ENCODE measurements at places on chromosomes 16 and 17. TPM values are rescaled to one million over a fixed set of nuclear protein-coding genes. Genes with fewer than 3 reads are reported as not detected.

DNA sequence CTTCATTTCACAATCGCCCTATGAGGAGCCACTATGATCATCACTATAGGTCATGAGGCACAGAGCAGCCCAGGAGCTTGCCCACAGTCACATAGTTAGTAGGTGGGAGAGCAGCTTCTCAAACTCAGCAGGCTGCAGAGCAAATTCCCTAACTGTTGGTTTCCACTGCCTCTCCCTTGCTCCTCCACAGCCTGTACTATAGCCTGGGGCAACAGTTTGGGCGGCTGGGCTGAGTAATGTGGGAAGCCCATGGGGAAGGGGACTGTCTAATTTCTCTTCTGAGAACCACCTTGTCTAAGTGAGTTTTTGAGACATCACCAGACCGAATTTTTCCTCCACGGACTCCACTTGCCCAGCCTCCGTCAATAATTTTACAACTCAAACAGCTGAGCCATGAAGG, 73.4 kb upstream of the GPR139 start:
- DNase-seq, result no peak

DNA sequence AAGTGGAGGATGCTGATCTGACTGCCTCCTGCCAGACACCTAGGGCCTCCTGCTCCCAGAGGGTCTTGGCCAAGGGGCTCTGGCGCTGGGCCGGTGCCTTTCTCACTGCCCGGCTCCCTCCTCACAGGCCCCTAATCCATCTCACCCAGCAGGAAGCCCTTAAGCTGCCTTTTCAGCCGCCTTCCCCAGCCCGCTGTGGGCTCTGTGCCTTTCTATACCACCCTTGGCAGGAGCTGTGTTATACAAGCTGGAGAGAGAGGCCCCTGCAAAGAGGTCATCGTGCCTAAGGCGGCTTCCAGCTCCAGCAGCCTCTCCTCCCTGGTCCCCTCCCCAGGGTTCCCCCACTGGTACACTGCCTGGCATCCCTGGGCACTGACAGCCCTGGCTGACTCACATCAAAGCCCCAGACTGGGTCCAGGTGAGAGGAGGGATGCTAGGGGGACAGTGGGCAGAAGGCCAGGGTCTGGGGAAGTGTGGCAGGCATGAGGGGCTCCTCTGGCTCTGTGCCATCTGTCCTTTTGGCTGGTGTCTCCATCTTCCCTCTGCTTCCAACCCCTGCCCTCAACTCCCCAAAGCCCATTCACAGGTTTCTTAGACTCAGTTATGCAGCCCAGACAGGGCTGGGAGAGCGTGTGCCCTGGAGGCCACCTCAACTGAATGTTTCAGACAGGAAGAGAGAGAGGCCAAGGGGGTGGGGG, 15.3 kb upstream of the FZD2 start:
- no peak for DNase-seq

Gene CLEC3A
- total RNA-seq, result not detected

DNA sequence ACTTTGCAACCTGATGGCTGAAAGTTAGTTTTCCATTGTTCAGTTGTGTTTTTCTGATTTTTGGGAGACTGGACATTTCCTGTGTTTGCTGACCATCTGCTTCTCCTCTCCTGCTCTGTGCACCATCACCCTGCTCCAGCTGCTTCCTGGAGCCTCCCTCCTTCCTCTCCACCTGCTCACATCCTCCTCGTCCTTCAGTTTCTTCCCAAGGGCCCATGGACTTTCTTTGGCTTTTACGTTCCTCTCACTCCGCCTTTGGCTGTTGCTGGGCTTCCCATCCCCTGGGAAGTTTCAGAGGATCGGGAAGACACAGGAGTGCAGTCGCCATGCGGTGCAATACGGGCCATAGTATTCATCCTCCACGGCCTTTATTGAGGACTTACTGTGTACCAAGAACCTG, 61.6 kb downstream of the TNFRSF13B start:
- DNase-seq, result no peak

Gene AATK
- 8.4 TPM for total RNA-seq

DNA sequence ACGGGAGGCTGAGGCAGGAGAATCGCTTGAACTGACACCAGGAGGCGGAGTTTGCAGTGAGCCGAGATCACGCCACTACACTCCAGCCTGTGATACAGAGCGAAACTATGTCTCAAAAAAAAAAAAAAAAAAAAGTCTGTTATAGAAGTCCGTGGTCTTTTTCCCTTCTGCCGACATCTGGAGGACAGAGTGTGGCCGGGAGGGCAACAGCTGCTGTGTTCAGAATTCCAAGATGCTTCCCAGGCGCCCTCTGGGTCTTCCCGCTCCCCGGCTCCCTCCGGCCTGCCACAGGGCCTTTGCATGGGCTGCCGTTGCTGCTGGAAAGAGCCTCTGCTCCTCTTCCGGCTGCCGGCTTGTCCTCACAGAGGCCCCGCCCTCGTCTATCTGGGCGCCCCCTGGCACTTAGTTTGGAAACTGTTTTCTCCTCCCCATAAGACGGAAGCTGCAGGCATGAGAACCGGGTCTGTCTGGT, 2.4 kb upstream of the CACNA1H start:
- peak; percentile 40 for DNase-seq

- peak; percentile 97 for DNase-seq
Measured at GRCh38 chr16:87487361-87487924, 5.4 kb downstream of the ZCCHC14 start.

DNA sequence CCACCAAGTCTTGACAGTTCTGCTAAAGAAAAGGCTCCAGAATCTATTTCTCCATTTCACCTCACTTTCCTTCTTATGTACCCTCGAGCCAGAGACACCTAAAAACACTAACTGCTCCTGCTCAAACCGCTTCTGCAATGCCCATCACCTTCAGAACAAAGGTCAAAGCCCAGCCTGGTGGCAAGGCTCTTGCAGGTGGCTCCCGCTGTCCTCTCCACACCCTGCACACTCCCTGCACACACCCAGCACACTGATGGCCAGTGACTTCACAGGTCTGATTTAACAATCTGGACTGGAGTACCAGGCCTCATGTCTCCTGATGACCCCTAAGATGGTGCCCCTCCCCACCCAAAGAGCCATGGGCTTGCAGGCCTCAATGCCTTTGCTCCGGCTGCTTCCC, 9.8 kb upstream of the C17orf113 start:
- DNase-seq, result no peak

Gene PYY
- not detected for total RNA-seq

Data from HepG2 (cell line).